Tibial nerve (tissue), 4 donors: ENCODE measurements at places on chromosomes 3 and 15.

- H3K4me1 ChIP-seq: no peaks in the 10 kb centered on the region
- H3K36me3 ChIP-seq: no peaks in the 10 kb centered on the region
- H3K4me3 ChIP-seq: no peak overlapping the region
- no peak overlapping the region for H3K27ac ChIP-seq
- no peak for DNase-seq
- no peaks in the 10 kb centered on the region for H3K27me3 ChIP-seq
These were observed 14.4 kb downstream of the CCDC32 start for GRCh38 chr15:40550341-40551037.

DNA sequence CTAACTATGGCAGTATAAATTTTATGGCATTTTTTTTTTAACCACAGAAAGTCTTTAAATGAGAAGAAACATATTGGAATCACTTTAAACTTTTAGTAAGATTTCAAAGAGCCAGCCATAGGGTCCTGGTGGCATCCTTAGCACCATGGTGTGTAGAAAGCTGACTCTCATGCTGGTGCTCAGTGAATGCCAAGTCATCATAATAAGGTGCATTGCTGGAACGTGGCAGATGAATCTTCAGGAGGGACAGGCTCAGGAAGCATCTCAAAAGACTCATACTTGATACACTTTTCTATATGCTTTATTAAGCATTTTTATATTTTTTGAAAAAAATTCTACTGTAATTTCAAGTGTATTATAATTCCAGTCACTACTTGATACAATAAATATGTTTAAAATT is 274.2 kb downstream of the ZIC4 start:
- H3K4me1 ChIP-seq: no peaks in the 10 kb centered on the region
- no peak overlapping the region for H3K27ac ChIP-seq
- DNase-seq: no peak
- no peak overlapping the region for H3K4me3 ChIP-seq
- no peaks in the 10 kb centered on the region for H3K27me3 ChIP-seq

GRCh38 chr3:103794656-103795055 is 1359.8 kb downstream of the ZPLD1 start:
- no peaks in the 10 kb centered on the region for H3K27me3 ChIP-seq
- DNase-seq: no peak
- H3K4me3 ChIP-seq: no peak overlapping the region

- H3K27ac ChIP-seq: no peak overlapping the region
- no peak overlapping the region for H3K4me3 ChIP-seq
- no peaks in the 10 kb centered on the region for H3K4me1 ChIP-seq
- H3K36me3 ChIP-seq: no peaks in the 10 kb centered on the region
- no peaks in the 10 kb centered on the region for H3K27me3 ChIP-seq
These were observed 759.4 kb downstream of the ROBO2 start for GRCh38 chr3:77799278-77799677.

- H3K36me3 ChIP-seq: no peaks in the 10 kb centered on the region
- no peaks in the 10 kb centered on the region for H3K27me3 ChIP-seq
- no peak for DNase-seq
- no peak overlapping the region for H3K27ac ChIP-seq
- no peak overlapping the region for H3K4me3 ChIP-seq
These were observed 3.7 kb upstream of the SLC41A3 start for GRCh38 chr3:126087552-126088175.

DNA sequence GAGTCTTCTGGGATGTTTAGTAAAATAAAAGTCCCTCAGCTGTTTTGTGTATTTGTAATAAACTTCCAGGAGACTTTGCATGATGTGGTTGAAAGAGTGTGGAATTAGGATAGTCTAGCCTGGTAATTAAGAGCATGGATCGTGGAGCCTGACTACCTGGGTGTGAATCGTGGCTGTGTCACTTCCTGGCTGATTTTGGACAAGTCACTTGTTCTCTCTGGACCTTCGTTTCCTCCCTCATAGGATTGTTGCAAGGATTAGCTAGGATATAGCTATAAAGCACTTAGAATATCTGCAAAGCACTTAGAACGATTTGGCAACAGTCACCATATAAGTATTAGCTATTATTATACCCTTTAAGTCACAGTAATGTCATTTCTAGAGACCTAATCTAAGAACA is 40.2 kb downstream of the SLMAP start:
- H3K4me1 ChIP-seq: no peaks in the 10 kb centered on the region
- H3K27ac ChIP-seq: no peak overlapping the region
- no peak overlapping the region for H3K4me3 ChIP-seq
- no peaks in the 10 kb centered on the region for H3K27me3 ChIP-seq
- H3K36me3 ChIP-seq: no peaks in the 10 kb centered on the region
- DNase-seq: no peak

DNA sequence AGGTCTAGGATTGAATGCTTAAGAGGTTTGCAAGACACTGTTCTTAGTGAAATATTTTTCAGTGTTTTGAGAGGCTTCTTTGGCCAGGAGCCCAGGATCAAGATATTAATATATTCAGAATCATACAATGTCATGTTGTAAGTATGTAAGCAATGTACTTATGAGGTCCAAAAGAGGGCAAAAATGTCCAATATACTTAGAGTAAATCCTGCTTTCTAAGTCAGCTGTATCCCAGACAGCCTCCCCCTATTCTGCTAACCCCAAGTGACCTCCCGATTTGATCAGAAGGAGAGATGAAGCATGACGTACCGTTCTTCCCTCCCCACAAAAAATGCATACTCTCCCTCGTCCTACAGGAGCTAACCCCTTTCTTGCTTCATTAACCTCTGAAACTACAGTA is 70.9 kb downstream of the CHAC1 start:
- H3K27me3 ChIP-seq: no peaks in the 10 kb centered on the region
- H3K4me1 ChIP-seq: peaks cover 11% of the 10 kb centered on the region
- DNase-seq: no peak
- peak overlapping the region; percentile 8 for H3K27ac ChIP-seq
- no peak overlapping the region for H3K4me3 ChIP-seq

DNA sequence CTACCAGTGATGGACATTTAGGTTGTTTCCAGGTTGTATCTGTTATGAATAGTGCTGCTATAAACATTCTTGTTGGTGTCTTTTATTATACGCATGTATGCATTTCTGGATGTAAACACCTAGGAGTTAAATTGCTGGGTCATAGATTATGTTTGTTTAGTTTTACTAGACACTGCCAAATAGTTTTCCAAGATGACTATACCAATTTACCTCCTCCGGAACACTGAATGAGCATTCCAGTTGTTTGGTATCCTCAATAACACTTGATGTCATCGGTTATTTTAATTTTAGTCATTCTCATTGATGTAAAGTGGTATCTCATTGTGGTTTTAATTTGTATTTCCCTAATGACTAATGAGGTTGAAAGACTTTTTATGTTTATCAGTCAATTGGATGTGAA is 36.6 kb upstream of the ARID3B start:
- no peak for DNase-seq
- H3K27ac ChIP-seq: no peak overlapping the region
- no peaks in the 10 kb centered on the region for H3K27me3 ChIP-seq
- H3K4me3 ChIP-seq: no peak overlapping the region
- H3K36me3 ChIP-seq: no peaks in the 10 kb centered on the region

GRCh38 chr3:196192036-196192523 is 19.1 kb downstream of the ZDHHC19 start:
- H3K4me1 ChIP-seq: no peaks in the 10 kb centered on the region
- H3K27ac ChIP-seq: peak overlapping the region; percentile 73
- no peaks in the 10 kb centered on the region for H3K27me3 ChIP-seq
- no peak for DNase-seq
- no peak overlapping the region for H3K4me3 ChIP-seq
- H3K36me3 ChIP-seq: no peaks in the 10 kb centered on the region

- no peak overlapping the region for H3K4me3 ChIP-seq
- DNase-seq: no peak
- H3K27me3 ChIP-seq: no peaks in the 10 kb centered on the region
These were observed 170.7 kb downstream of the TBC1D5 start for GRCh38 chr3:17571686-17572085.

DNA sequence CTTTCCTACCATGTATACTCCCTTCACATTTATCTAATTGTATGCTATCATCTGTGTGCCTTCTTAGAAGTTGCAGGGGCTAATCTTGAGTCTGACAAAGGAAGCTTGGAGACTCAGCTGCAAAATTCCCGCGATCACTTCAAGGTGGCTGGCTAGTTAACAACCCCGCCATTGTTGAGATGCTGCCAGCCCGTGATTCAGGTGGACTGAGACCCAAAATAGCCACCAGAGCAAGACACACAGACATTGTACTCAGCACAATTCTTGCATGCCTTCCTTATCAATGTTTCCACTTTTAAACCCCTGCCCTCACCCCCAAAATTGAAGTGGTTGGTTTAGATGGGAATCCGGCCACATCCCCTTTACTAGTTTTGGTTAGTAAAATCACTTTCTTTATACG is 225.8 kb upstream of the ZNF717 start:
- H3K27ac ChIP-seq: no peak overlapping the region
- H3K36me3 ChIP-seq: no peaks in the 10 kb centered on the region
- DNase-seq: no peak
- H3K4me3 ChIP-seq: no peak overlapping the region
- no peaks in the 10 kb centered on the region for H3K27me3 ChIP-seq

- no peak overlapping the region for H3K4me3 ChIP-seq
- no peak overlapping the region for H3K27ac ChIP-seq
- no peak for DNase-seq
- no peaks in the 10 kb centered on the region for H3K36me3 ChIP-seq
- no peaks in the 10 kb centered on the region for H3K4me1 ChIP-seq
These were observed 54.8 kb upstream of the FSIP1 start for GRCh38 chr15:39837454-39837853.

DNA sequence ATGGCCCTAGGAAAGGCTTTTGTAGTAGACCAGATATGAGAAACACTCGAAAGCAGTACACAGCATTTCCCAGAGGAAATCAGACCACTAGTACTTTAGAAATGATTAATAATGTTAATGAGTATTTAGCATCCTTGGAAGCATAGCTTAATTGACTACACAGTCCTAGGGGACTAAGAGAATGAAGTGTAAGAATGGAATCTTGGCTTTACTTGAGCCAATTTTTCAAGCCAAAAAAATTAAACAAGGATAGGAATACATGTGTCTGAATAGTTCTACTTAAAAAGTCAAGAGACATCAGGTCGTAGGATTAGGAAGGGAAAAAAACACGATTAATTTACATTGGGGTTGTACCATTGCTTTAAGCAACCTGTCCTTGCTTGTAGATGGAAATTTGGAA is 38.2 kb downstream of the DPPA2 start:
- no peaks in the 10 kb centered on the region for H3K36me3 ChIP-seq
- no peaks in the 10 kb centered on the region for H3K4me1 ChIP-seq
- H3K27ac ChIP-seq: no peak overlapping the region
- no peak overlapping the region for H3K4me3 ChIP-seq

- no peak for DNase-seq
- no peaks in the 10 kb centered on the region for H3K4me1 ChIP-seq
- H3K27ac ChIP-seq: no peak overlapping the region
- H3K4me3 ChIP-seq: no peak overlapping the region
- no peaks in the 10 kb centered on the region for H3K36me3 ChIP-seq
- H3K27me3 ChIP-seq: no peaks in the 10 kb centered on the region
These were observed 81.5 kb downstream of the DIPK2A start for GRCh38 chr3:144053121-144053520.

GRCh38 chr3:114565216-114565615 is 271.4 kb downstream of the TIGIT start:
- no peaks in the 10 kb centered on the region for H3K4me1 ChIP-seq
- peak; percentile 39 for DNase-seq
- no peaks in the 10 kb centered on the region for H3K27me3 ChIP-seq
- H3K36me3 ChIP-seq: no peaks in the 10 kb centered on the region
- no peak overlapping the region for H3K4me3 ChIP-seq

- no peaks in the 10 kb centered on the region for H3K27me3 ChIP-seq
- DNase-seq: no peak
- H3K4me1 ChIP-seq: peaks cover 12% of the 10 kb centered on the region
- no peak overlapping the region for H3K4me3 ChIP-seq
These were observed 5.9 kb downstream of the ANKRD63 start for GRCh38 chr15:40276927-40277326.

GRCh38 chr15:70466895-70467529 is 296.3 kb downstream of the UACA start:
- H3K27ac ChIP-seq: no peak overlapping the region
- H3K4me1 ChIP-seq: no peaks in the 10 kb centered on the region
- no peaks in the 10 kb centered on the region for H3K36me3 ChIP-seq
- no peaks in the 10 kb centered on the region for H3K27me3 ChIP-seq
- DNase-seq: peak; percentile 54
- no peak overlapping the region for H3K4me3 ChIP-seq

DNA sequence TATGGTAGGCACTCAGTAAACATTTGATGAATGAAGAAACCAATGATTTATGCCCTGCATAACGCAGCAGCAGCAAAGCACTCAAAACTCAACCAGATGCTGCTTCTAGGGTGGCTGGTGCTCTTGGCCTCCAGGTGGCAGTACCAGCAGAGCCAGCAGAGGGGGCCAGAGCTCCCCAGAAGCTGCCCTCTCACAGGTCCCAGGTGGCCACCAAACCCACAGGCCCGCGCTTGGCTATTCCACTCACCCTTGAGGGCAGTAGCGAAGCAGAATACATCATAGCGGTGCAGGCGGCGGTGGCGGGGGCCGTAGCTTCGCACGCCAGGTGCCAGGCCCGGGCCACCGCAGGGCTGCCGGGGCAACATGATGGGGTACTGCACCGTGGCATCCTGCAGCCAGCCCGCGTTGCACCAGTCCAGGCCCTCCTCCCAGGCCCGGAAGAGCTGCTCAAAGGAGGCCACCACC is 16.6 kb downstream of the HAPLN3 start:
- H3K4me1 ChIP-seq: no peaks in the 10 kb centered on the region
- H3K36me3 ChIP-seq: no peaks in the 10 kb centered on the region
- no peak overlapping the region for H3K27ac ChIP-seq
- no peak overlapping the region for H3K4me3 ChIP-seq
- no peaks in the 10 kb centered on the region for H3K27me3 ChIP-seq

GRCh38 chr15:72086010-72086697 is 31.8 kb downstream of the MYO9A start:
- H3K36me3 ChIP-seq: no peaks in the 10 kb centered on the region
- no peak overlapping the region for H3K4me3 ChIP-seq
- no peaks in the 10 kb centered on the region for H3K4me1 ChIP-seq
- no peak overlapping the region for H3K27ac ChIP-seq
- no peaks in the 10 kb centered on the region for H3K27me3 ChIP-seq

- H3K27ac ChIP-seq: no peak overlapping the region
- no peaks in the 10 kb centered on the region for H3K4me1 ChIP-seq
- H3K4me3 ChIP-seq: no peak overlapping the region
- no peak for DNase-seq
These were observed 19.6 kb upstream of the CHRNB4 start for GRCh38 chr15:78660584-78660983.

DNA sequence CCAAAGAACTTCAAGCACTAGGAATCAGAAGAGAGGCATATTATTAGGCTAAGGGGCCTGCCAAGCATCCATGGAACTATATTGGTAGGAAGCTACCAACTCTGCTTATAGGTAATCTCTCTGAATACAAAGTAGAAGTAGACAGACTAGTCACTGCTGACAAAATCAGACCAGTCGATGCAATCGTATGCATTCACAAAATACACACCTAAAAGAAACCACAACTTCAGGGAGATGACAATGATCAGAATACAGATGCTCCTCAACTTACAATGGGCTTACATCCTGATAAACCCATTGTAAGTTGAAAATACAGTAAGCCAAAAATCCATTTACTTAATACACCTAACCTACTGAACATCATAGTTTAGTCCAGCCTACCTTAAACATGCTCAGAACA is 94.7 kb downstream of the FSIP1 start:
- no peaks in the 10 kb centered on the region for H3K36me3 ChIP-seq
- DNase-seq: no peak
- no peak overlapping the region for H3K27ac ChIP-seq
- H3K4me3 ChIP-seq: no peak overlapping the region
- no peaks in the 10 kb centered on the region for H3K27me3 ChIP-seq
